Smooth muscle cell of trachea (primary cell): ENCODE measurements at places on chromosomes 11 and 22. TPM values are rescaled to one million over a fixed set of nuclear protein-coding genes. Genes with fewer than 3 reads are reported as not detected.

RFPL3 gene
- total RNA-seq = not detected in 2 replicates

MS4A4A gene
- under 0.01 TPM in 1 of 2 replicates, not detected in the other for total RNA-seq

POU2AF1 gene
- not detected in 2 replicates for total RNA-seq

CADM1 gene
- 1.6 and 6.5 TPM in 2 replicates for total RNA-seq

APOL5 gene
- total RNA-seq = 0.17 TPM in 1 of 2 replicates, not detected in the other

VPREB3 gene
- total RNA-seq = 0.50 TPM in 1 of 2 replicates, not detected in the other

TRIM64 gene
- not detected in 2 replicates for total RNA-seq

BET1L gene
- total RNA-seq = 25.5 and 26.3 TPM in 2 replicates

TEX12 gene
- 0.15 TPM in 1 of 2 replicates, not detected in the other for total RNA-seq

SYT12 gene
- total RNA-seq = 0.33 TPM in 1 of 2 replicates, not detected in the other

OR51M1 gene
- not detected in 2 replicates for total RNA-seq

SREBF2 gene
- 60.7 and 83.5 TPM in 2 replicates for total RNA-seq

KRTAP5-11 gene
- total RNA-seq = not detected in 2 replicates

ALG12 gene
- 18.0 and 36.6 TPM in 2 replicates for total RNA-seq

GSTT2 gene
- 0.99 and 2.0 TPM in 2 replicates for total RNA-seq

SELENOM gene
- 82.5 and 153 TPM in 2 replicates for total RNA-seq

SLC5A1 gene
- total RNA-seq = not detected in 2 replicates

PHF21B gene
- total RNA-seq = not detected in 2 replicates

MEI1 gene
- total RNA-seq = 0.73 and 0.99 TPM in 2 replicates

IGSF22 gene
- total RNA-seq = not detected in 2 replicates

C22orf42 gene
- not detected in 2 replicates for total RNA-seq

C11orf87 gene
- total RNA-seq = not detected in 2 replicates

ASPHD2 gene
- 0.87 and 2.2 TPM in 2 replicates for total RNA-seq

DBX1 gene
- not detected in 2 replicates for total RNA-seq

ADAMTS8 gene
- 0.87 and 8.9 TPM in 2 replicates for total RNA-seq

FAM83F gene
- under 0.01 TPM in 1 of 2 replicates, not detected in the other for total RNA-seq
